ENCODE measurements at places on chromosomes 7 and 10.

- no peak for DNase-seq
Observed at GRCh38 chr7:110307776-110308175, 783.2 kb upstream of the LRRN3 start.

DNA sequence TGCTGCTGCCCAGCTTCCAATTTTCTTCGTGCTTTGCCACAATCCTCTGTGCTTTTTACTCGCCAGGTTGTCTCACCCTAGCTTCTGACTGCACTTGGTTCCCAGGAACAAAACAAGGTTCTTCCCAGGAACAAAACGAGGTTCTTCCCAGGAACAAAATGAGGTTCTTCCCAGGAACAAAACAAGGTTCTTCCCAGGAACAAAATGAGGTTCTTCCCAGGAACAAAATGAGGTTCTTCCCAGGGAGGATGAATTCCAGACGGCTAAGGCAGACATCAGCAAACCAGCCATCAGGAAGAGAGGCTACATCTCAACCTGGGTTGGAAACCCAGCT lies 41.9 kb downstream of the TNS3 start:
- no peak for DNase-seq

- no peak for DNase-seq
Observed at GRCh38 chr7:132376361-132377013, 199.8 kb downstream of the PLXNA4 start.

GRCh38 chr7:51062222-51062987 lies 254.2 kb downstream of the COBL start:
- DNase-seq, result no peak

DNA sequence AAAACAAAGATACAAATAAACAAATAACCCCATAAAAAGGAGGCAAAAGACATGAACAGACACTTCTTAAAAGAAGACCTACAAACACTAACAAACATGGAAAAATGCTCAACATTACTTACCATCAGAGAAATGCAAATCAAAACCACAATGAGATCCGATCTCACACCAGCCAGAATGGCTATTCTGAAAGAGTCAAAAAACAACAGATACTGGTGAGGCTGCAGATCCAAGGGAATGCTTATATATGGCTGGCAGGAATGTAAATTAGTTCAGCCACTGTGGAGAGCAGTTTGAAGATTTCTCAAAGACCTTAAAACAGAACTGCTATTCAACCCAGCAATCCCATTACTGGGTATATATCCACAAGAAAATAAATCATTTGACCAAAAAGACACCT lies 80.4 kb upstream of the NRP1 start:
- DNase-seq, result no peak

DNA sequence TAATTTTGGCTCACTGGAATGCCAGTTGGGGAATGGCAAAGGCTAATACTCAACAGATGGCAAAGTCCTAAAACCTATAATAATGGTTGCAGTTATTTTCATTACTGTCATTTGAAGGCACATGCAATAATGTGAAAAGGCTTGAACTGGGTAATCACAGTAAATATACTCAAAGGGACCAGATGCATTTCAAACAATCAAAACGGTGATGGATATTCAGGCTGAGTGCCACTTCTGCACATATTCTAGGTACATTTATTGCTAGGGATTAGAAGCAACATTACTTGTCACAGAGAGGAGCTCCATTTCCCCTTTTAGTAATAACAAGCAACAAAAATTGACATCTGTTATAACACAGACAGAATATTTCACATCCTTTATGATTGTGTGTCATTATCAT lies 171.8 kb downstream of the NXPH1 start:
- DNase-seq, result no peak

GRCh38 chr10:129690248-129691070 lies 223.4 kb downstream of the MGMT start:
- no peak for DNase-seq

Measured in central memory CD8-positive, alpha-beta T cell (primary cell).